ENCODE measurements at places on chromosomes 7 and 10. TPM values are rescaled to one million over a fixed set of nuclear protein-coding genes. Genes with fewer than 3 reads are reported as not detected.

Gene FAM24A
- total RNA-seq: not detected

Gene PNLIP
- total RNA-seq: not detected

Gene MMD2
- total RNA-seq: not detected

Gene HOXA6
- not detected for total RNA-seq

Gene KLHL7
- total RNA-seq: 12.5 TPM

Measured in T-helper 2 cell treated with Interferon-gamma antibody and Interleukin-4, amounts not matched to agents 100 ng/mL and 5 ng/mL, for 36 hours (primary cell).